ENCODE measurements at places on chromosomes 12 and 14.

DNA sequence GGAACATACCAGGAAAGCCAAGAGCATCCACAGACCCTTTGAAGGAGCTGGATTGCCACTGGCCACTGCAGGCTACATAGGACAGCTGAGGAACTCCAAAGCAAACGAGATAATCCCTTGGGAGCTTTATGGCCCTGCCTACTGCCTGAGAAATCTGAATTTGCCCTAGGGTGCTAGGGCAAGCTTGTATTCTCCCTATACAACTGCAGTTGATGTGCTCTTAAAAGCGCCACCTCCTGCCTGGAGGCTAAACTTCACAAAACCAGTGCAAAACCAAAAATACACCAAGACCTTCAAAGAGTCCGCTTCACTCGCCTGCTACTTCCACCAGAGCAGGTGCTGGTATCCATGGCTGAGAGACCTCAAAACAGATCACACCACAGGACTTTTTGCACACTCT, 99.6 kb upstream of the KRR1 start:
- DNase-seq, result no peak

GRCh38 chr12:125978286-125978685, 913.1 kb downstream of the AACS start:
- DNase-seq, result no peak

DNA sequence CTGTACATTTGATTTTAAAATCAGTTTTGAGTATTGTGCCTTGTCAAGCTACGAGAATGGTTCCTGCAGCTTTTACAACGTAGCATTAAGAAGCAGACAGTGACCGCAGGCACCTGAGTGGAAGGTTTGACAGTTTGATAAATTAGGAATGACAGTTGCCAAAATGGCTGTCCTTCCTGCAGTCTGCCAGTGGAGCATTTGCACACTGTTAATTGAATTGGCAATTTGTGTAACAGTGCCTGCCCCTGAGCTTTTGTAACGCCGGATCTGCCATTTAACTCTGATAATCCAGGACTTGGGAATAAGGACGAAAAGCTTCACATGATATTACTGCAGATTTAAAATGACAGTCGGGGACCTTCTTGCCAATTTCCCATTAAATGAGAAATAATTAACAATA, 385.3 kb downstream of the NPAS3 start:
- DNase-seq, result no peak

- DNase-seq, result no peak
Measured at GRCh38 chr14:21191261-21191808, 35.5 kb upstream of the OR5AU1 start.

DNA sequence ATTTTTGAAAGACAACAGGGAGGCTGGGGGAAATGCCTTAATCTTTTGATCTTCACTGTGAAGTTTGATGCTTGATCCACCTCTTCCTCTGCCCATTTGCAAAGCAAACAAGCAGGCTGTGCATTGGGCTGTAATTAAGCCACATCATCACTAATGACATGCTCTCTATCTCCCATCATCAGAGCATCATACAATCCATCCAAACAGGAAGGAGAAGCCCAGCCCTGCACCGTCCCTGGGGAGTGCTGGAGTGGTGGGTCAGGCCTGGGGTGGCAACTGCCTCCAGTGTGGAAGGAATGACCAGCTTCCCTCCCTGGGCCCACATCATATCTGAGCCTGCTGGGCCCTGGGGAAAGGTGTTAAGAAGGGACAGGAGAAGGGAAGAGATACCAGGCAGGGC, 6.9 kb upstream of the KRT74 start:
- DNase-seq, result no peak

DNA sequence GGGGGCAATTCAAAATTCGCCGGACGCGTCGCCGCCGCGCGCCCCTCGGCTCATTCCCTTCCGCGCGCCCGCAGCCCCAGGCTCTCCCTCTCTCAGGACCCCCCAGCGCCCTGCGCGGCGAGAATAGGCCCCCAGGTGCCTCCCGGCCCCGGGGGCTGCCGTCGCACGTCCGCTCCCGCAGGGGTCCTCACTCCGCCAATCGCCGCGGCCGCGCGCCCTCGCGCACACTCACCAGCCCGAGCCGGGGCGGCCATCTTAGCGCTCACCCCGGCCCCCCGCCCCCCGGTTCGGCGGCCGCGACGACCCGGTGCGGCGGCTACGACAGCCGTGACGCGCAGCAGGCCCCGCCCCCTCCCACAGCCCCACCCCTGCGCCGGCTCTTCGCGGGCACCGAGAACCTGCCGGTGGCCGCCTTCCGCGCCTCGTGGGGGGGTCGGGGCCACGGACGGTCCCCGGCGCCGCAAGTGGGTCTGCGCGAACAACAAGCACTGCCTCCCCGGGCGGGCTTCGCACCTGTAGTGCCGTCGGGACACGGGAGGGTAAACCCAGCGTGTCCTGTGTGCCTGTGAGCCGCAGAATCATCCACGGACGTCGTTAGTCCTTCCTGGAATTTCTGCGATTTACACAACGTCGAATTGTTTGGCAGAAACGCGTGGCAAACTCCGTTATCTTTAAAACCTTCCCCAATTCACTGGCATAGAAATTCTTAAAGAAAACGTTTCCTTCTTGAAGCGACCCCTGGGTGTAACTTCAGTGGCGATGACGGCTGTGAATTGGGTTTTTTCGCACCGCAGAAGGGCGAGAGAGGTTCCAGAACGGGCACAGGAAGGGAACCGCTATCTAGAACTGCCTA, 2.5 kb downstream of the USP44 start:
- DNase-seq, result peak; percentile 69

- no peak for DNase-seq
Measured at GRCh38 chr12:74382983-74383382, 154.7 kb upstream of the ATXN7L3B start.

DNA sequence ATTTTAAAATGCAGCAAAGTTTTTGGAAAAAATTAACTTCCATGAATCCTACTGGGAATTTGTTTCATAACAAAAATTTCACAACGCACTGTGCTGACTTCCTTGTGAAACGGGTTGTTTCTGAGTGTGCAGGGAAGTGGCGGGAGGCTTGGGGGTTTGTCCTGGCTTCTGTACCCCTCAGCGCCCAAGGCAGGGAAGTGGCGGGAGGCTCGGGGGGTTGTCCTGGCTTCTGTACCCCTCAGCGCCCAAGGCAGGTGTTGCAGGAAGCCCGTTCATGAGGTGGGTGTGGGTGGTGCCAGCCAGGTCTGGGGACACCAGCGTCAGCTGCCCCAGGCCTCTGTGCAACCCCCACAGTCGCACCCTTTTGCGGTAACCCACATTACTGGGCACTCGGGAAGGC, 25.1 kb downstream of the ADGRD1 start:
- no peak for DNase-seq

DNA sequence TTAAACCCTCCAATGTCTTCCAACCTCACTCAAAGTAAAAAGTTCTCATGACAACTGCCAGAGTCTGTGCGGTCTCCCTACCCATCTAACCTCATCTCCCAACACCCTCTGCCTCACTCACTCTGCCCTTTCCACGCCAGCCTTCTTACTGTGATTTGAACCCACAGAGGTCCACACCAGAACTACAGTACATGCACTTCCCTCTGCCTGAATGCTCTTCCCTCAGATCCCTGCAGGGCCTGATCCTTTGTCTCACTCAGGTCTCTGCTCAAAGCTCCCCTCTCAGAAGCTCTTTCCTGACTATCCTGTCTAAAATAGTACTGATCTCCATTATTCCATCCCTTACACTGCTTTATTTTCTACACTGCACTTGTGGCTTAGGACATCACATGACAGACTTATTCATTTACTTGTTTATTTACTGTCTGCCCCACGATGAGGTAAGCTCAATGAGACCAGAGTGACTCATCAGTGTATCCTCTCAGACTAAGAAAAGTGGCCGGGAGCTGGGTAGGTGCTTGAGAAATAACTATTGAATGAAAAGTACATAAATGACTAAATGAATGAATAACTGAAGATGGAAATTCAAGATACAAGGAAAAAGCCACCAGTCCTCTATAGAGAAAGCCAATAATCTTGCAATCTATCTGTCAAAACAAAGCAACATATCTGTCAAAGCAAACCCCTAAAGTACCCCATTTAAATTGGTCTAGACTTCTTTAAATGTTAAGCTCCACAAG, 17.1 kb downstream of the POMT2 start:
- DNase-seq, result peak; percentile 46

DNA sequence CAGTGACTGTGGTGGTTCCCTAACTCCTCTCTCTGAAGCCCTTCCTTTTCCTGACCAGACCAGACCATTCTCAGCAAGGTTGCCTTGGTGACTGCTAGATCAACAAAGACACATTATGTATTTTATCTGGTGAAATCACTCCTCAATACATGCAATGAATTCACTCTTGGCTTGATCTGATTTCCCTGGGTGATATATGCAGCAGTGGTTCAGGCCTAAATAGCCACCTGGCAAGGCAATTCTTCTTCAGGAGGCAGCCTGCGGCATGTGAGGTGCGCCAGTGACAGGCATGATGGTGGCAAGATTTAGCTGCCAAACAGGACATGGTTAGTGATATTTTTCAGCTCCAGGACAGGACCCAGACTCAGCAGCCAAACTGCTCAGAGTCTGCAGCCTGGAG, 350.3 kb upstream of the CCDC196 start:
- DNase-seq, result no peak

DNA sequence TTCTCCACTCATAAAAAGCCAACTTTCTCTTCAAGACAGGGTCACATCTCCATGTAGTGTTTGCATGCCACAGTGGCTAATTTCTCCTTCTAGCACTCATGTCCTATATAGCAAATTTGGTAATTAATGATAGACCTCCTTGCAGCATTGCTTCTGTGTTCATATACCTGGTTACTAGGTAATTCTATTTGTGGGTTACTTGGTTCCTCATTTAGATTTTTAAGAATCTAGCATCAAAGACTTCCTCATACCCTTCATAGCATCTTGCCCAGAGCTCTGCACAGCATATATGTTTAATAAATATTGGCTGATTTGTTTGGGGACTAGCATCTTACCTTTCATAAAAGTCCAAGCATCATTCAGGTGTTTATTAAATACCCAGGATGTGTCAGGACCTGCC, 152.1 kb downstream of the DUSP6 start:
- DNase-seq, result no peak

- DNase-seq, result no peak
Measured at GRCh38 chr12:50186681-50187080, 19.5 kb upstream of the CERS5 start.

- DNase-seq, result peak; percentile 44
Measured at GRCh38 chr12:75208856-75209811, 505 bp downstream of the KCNC2 start.

GRCh38 chr12:80766210-80766609, 49.5 kb downstream of the MYF5 start:
- DNase-seq, result no peak

DNA sequence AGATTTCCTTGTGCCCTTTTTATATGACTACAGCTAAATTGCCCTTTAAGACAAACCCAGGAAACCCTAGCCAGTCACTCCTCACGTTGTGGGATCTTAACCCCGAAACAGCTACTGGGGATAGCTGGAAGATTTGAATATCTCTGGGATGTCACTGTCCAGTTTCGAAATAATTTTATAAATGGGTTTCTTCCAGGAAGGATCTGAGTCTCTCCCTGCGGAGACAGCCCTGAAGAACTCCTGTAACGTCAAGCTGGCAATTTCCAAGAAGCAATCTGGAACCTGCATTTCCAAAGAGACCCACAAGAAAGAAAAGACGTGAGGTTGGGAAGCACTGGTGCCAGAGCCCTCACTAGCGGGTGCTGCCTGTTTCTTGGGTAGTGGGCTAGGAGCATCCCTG, 20.9 kb downstream of the PROX2 start:
- DNase-seq, result no peak

DNA sequence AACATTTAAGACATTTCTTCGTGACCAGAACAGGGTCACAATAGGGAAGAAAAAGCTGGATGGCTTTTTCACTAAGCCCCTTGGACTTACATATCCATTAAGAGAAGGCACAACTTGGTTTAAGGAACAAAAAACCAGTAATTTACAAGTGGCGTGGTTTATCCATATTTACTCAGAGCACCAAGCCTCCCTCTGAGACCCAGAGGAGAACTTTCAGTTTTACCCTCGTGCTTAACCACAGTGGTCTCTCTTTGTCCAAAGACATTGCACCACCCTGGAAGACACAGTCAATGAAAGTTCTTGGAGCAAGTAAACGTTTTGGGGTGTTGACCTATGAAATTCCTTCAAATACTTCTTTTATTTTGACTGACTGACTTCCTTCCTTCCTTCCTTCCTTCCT, 52.5 kb downstream of the SSPN start:
- no peak for DNase-seq

DNA sequence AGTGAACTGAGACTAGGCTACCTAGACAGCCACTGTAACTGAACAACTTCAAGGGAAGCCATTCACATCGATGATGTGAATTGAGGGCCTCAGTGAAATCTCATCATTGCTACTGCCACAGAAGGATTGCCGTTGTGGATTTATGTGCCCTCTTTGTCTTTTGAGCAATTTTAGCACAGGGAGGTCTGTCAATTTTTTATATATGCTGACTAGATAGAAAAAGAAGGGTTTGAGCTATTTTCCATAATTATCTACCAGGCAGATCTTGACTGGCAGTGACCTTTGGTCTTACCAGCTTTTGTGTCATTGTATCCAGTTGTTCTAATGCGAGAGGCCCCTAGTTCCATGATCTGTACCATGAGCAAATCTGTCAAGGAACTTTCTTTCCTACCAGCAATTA, 179.4 kb downstream of the ERC1 start:
- DNase-seq, result no peak

DNA sequence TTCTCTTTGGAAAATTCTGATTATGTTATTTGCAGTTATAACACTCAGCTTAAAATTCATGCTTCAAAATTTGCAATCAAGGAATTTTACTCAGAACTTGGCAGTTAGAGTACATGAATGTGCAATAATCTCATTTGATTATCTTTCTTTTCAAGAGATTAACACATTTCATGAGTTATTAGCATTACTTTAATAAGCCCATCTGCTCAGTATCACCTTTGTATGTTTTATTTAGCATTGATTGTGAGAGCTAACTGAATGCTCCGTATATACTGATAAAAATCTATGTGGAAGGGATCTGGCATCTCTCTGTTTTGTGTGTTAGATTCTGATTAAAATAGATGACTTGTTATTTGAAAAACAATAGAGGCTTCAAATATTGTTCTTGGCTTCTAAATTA, 55.6 kb upstream of the CPNE8 start:
- no peak for DNase-seq

Data from activated T-cell treated with anti-CD3 and anti-CD28 coated beads, Interleukin-2, amount 50 U/mL, for 48 hours (primary cell).